Transverse colon (tissue), 4 donors: ENCODE measurements at places on chromosomes 6 and 20. TPM values are rescaled to one million over a fixed set of nuclear protein-coding genes. Genes with fewer than 3 reads are reported as not detected.

ALDH8A1 gene
- not detected for total RNA-seq

WFDC10B gene
- not detected for total RNA-seq

HSPA1A gene
- 192 TPM for total RNA-seq

PLCB4 gene
- total RNA-seq: 37.4 TPM

TRIM38 gene
- 9.4 TPM for total RNA-seq

SRMS gene
- not detected for total RNA-seq

DNA sequence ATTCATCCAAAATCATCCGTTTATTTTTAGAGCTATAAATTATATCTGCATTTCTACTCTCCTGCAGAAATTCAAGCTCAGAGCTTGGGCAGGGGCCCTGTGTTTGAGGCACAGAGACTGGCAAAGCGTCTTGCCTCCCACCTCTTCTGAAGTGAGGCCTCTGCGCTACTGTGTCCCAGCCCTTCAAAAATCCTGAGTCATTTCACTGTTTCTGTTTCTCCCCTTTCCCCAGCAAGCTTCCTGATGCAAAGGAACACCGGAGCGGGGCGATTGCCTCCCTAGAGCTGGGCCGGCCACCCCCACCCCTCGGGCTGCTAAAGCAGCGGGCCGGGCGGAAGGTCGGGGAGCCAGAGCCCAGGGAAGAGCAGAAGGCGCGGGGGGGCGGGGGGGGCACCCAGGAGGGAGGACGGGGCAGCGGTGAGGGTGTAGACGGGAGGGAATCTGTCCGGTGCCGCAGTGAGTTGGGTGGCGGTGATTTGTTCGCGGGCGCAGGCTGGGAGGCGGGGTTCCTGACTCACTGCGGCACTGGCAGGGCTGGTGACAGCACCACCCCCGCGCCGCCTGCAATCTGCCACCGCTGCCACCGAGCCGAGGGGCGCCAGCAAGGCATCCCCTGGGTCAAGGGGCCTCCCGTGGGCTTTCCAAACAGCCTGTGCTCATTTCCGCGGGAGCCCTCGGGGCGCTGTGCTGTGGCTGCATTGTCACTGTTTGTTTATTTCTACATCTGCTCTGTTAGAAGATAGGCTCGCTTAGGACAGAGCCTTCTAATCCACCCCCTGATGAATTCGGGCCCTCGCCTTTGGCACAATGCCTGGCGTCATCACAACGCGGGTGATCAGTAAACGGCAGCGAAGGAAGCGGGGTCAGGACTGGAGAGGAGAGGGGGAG, 46.5 kb upstream of the SNAP25 start:
- DNase-seq: peak; percentile 22

DNA sequence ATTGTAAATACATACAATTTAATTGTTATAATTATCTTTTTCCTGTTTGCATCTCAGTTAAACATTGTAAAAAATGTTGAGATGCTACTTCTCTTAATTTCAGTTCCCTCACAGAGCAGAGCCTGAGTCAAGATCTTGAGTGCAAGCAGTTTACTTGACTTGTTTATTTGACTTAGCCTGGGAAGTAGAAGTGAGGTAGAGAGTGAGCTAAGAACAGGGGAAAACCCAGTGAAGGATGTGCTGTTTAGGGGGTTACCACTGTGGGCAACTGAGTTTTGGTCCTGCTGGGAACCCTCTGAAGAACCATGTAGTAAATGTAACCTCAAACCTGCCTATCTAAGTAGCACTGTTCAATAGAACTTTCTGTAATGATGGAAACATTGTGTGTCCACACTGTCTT, 495.2 kb upstream of the FLRT3 start:
- DNase-seq: no peak

DNA sequence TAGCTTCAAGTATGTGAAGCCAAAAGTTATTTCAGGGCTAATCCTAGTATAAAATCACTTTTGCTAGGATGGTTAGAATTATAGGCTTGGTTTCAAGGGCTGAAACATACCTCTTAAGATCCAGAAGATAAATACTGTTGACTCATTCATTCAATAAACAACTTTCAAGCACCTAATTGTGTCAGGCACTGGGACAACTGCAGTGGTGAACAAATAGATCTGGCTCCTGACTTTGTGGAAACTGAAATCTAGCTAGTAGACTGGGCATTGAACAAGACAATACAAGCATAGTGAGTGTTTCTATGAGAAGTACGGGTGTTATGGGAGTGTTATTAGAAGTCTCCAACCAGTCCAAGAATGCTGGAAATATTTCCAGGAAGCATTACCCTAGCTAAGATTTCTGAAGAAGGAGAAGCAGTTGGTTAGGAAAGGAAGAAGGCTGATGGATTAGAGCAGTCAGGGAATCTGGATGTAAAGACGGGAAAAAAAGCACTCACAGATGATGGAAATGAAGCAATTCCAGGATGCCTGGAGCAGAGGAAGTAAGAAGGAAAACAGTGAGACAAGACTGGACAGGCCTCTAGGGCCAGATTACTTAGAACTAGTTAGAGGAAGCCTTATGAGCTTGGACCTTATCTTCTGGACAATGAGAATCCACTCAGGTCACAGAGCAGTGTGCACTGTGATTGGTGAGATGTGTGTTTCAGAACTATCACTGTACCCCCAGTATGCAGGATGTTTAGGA, 132.6 kb upstream of the RAB32 start:
- no peak for DNase-seq

DNA sequence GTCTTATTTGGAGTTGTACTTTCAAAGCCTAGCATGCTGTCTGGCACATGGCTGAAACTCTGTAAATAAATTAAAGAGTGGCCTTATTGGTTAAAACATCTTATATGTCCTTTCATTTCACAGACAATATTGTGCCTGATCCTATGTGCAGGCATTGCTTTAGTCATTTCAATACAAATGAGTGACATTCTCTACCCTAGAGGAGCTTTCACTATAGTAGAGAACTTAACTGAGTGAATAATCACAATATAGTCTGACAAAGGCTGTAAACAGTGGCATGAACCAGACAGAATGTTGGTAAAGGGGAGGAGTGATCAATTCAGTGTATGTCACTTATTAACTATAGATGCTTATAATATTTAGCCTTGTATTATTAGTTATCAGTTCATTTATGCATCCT, 481.8 kb downstream of the TFAP2B start:
- no peak for DNase-seq

DNA sequence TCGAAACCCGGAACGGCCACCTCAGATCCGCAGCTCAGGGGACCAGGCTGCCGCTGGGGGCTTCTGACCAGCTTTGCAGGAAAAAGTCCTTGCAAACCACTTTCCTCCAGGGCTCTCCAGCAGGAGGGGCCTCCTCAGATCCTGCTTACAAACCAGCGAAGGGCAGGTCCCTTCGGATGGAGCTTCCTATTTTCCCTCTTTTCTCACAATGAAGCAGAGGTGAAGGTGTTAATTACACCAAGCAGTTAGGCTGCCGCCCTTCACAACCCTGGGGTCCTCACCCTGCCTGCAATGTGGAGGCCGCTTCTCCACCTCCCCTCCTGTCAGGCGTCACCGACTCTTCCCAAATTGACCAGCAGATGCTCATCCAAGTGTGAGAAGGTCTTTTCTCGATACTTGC, 5.7 kb downstream of the ARHGAP40 start:
- DNase-seq: no peak

DNA sequence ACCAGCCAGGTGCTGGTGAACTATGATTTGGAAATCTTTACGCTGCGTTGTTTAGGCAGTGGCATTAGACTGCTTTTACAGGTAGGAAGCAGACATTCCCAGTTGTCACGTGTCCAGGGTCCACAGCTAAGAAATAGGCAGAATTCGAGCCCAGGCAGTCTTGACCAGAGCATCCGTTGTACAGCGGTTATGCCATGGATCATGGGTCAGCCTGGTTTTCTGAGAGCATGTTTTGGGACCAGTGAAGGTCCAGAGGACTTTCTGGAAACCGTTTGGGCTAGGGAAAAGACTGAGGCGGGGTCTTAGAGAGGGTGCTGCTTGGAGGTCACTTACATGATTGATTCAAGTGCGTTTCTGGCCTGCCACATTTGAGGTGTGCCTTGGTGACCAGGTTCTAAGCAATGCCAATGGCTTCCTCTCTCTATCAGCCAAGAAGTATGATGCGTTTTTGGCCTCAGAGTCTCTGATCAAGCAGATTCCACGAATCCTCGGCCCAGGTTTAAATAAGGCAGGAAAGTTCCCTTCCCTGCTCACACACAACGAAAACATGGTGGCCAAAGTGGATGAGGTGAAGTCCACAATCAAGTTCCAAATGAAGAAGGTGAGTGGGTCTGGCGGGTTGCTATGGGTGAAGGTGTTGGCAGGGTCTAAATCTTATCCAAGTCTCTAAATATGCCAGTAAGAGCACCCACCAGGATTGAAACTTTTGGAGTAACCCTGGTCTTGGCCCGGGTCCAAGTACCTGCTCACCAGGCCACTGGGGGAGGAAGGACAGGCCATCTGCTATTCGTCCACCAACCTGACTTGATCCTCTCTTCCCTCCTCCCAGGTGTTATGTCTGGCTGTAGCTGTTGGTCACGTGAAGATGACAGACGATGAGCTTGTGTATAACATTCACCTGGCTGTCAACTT, 1.8 kb downstream of the RPL10A start:
- DNase-seq: peak; percentile 55

DNA sequence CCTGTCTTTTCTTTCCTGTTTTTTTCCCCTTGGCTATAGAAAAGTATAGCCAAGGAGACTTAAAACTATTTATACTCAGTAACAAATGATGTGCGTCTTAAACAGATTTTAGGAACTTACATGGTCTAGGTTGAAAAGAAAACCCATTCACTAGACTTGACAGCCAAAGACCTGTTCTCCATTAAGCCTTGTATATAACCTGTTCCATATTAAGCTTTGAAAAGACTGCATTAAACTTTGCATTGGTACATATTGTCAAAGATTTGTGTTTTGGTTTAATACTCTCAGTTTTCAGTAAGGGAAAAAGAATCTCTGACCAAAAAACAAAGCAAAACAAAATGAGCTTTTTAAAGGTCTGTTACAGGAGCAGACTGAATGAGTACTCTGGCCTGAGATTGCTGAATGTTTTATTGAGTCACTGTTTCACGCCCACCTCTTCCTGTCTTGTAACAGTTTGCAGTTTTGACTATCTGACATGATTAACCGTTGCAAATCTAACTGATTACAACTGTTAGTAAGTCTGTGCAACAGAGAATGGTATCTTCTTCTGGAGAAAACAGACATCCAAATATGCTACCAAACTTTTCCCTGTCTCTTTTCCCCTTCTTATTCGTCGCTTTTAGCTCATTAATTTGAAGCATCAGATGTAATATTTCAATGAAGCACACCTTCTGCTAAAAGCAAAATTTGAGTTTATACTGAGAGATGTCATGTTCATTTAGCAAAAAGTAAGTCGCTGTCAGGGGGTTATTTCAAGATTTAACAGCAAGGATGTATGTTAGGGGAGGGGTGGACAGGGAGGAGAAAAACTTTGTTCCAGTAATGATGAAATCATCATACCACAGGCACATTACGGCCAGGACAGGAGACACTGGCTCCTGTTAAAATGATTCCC, 59.1 kb upstream of the SUPT3H start:
- DNase-seq: no peak

GRCh38 chr6:36822506-36823269, 16.6 kb downstream of the CPNE5 start:
- no peak for DNase-seq

GRCh38 chr6:35047265-35048011, 93.7 kb downstream of the TCP11 start:
- peak; percentile 26 for DNase-seq

DNA sequence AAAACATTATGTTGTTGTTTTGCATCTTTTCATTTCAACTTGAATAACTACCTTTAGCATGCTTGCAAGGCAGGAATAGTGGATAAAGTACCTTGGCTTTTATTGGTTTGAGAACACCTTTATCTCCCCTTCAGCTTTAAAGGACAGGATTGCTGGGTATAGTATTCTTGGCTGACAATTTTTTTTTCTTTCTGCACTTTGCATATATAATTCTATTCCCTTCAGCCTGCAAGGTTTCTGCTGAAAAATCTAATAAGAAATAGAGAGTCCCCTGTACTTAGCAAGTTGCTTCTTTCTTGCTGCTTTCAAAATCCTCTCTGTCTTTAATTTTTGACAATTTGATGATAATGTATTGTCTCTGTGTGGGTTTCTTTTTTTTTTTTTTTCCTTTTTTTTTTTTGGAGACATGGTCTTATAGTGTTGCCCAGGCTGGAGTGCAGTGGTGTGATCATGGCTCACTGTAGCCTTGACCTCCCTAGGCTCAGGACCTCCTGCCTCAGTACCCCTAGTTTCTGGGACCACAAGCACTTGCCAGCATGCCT, 47.1 kb downstream of the SMAP1 start:
- no peak for DNase-seq

- DNase-seq: no peak
These were observed 195.3 kb upstream of the KCNK16 start for GRCh38 chr6:39517756-39518155.

DNA sequence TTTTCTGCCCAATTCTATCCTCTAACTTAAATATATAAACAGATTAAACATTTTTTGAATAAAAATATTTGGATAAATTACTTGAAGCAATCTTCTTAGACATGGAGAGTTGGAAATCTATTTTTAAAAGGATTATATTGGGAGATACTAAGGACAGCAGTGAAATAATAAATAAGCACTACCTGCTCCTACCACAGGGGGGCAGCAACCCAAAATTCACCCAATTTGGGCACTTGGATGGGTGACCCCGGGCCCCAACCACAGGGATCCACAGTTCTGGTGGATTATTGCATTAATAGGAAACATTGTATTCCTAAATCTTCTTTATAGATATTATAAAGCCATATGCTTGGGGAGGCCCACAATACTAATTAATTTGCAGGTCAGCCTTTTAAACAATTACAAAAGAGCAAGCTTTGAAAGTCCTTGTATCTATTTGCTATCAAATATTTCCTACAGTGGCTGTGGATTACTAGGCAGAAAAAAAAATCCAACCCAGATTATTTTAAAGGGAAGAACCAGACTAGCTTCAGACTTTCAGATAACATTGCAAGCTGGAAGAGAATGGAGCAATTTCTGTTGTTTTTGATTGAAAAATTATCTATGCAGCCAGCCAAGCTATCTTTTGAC, 66.4 kb upstream of the PDE10A start:
- DNase-seq: peak; percentile 39

- no peak for DNase-seq
These were observed 172.0 kb downstream of the EYA2 start for GRCh38 chr20:47066484-47067270.

- DNase-seq: no peak
These were observed 72.1 kb downstream of the AFDN start for GRCh38 chr6:167898673-167899311.

DNA sequence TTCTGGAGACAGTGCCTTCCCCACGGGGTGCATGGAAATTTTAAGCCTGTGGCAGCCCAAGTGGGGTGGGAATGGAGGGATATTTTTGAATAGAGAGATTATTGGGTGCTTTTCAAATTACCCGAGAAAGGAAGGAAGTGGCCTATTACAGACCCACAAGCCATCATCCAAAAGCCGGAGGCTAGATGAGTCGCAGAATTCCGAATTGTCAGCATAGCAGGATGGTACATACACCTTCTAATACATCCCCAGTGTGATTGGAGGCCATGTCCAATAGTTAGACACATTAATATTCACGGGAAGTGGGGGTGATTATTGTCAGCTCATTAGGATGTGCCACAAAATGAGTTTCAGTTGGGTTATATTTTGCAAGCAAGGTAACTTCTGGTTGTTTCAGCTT, 133.0 kb downstream of the FIG4 start:
- DNase-seq: no peak
